Ureter (tissue), 1 donor: ENCODE measurements at places on chromosomes 1 and 21. TPM values are rescaled to one million over a fixed set of nuclear protein-coding genes. Genes with fewer than 3 reads are reported as not detected.

GRCh38 chr21:33025106-33025488 is 638 bp upstream of the OLIG2 start:
- DNase-seq: no peak

- no peak for DNase-seq
Observed at GRCh38 chr1:100034470-100034869, 64.7 kb downstream of the SLC35A3 start.

The PCP4L1 gene
- total RNA-seq: 66.5 TPM

- DNase-seq: no peak
Observed at GRCh38 chr1:157504646-157505045, 47.7 kb downstream of the FCRL5 start.

GRCh38 chr1:194544012-194544411 is 1357.6 kb upstream of the B3GALT2 start:
- DNase-seq: no peak
